Ureter (tissue), 1 donor: ENCODE measurements at places on chromosomes 12 and 14. TPM values are rescaled to one million over a fixed set of nuclear protein-coding genes. Genes with fewer than 3 reads are reported as not detected.
A peak's percentile ranks its signal among the peaks of the same experiment; 100 is the strongest.

The ETV6 gene
- 97.4 TPM for total RNA-seq

DNA sequence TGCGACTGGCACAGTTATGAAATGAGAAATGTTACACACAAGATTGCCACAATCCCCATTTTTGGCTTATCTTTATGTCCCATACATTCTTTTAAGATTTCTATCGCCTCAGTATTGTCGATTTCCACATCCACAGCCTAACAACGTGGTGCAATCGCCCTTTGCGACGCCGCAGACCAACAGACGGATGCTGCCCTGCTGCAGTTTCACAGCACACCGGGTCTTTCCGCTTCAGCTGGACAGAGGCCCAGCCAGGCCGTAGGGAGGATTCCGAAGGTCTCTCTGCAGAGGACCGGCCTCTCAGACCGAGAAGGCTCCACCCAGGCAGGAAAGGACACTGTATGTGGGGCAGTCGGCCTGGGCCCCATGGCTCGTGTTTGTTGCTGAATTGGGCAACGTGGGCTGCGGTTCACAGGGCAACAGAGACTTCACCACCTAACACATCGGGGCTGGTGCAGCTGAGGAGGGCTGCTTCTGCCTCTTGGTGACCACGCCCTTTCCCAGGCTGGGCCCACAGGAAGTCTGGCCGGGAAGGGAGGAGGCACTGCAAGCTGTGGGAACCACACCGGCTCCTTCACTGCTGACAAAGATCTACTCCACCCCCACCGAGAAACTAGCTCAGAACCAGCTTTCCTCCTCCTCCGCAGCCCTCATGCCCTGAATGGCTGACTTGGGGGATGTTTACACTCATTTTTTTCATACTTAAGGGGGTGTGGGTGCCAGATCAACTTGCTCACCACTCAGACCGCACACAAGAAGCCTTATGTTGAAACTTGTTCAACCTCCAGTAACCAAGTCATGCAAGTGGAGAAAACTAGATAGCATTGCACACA lies 32.9 kb upstream of the MDM1 start:
- peak; percentile 94 for DNase-seq

- peak; percentile 48 for DNase-seq
Measured at GRCh38 chr14:74085047-74085637, 386 bp downstream of the LIN52 start.

The PLCZ1 gene
- total RNA-seq, result not detected

The NAV3 gene
- 43.1 TPM for total RNA-seq

- DNase-seq, result no peak
Measured at GRCh38 chr14:89616852-89617341, 199.9 kb upstream of the FOXN3 start.

GRCh38 chr12:69057742-69058141 lies 124.8 kb upstream of the CPM start:
- DNase-seq, result no peak

GRCh38 chr12:124496584-124496983 lies 70.8 kb downstream of the NCOR2 start:
- no peak for DNase-seq

The B3GNT4 gene
- total RNA-seq, result not detected

DNA sequence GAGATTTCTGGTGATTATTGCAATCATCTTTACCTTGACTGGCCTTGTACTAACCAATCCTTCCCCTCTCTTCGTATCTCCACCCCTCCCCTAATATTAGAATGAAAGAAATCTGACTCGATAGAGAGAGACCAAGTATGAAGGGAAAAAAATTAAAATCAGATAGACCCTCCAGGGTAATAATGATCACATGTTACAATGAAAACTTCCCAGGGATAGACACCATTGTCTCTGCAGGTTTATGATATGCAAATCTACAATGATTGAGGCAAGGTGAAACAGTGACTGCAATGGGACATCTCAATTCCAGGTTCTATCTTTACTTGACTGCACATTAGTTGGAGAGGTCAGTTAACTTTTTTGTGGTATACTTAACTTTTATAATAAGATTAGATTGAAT lies 1.5 kb upstream of the NFKBIA start:
- DNase-seq, result no peak

DNA sequence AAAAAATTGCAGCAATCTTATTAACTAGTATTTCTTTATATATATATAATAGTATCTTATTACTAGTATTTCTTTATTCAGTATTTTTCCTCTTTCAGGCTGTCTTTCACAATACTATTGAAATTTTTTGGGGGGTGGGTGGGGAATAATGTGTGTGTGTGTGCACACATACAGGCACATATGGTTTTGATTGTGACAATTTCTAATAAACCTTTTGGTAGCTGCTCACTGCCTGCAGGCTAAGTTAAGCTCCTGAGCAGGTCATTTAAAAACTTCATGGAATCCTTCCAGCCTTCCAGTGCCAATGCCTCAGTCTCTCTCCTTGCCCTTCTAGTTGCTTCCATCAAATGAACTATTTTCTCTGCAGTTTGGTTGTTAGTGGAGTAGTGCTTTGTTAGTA lies 490.1 kb downstream of the PCNX1 start:
- no peak for DNase-seq

The ARHGAP9 gene
- 10.0 TPM for total RNA-seq

- no peak for DNase-seq
Measured at GRCh38 chr12:52417740-52418139, 11.6 kb upstream of the KRT82 start.

DNA sequence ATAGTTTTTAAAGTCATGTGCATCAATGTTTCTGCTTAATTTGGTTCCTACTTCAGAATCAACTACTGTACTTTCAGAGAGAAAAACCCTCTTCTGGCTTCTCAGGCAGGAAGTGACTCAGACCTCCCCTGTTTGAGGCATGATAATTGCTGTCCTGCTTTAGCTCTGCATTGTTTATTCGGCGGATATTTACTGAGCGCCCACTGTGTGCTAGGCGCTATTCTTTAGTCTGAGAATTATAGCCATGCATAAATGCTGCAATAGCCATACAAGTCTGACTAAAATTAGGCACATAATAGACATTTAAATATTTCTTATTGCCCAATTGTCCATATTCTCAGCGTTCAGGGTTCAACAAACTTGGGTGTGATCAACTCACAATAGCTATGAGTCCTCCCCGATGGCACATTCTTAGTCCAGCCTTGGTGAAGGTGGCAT lies 6.1 kb upstream of the AMIGO2 start:
- DNase-seq, result no peak
